ENCODE measurements at places on chromosomes 7 and 10.

GRCh38 chr7:99305473-99306260 is 20.0 kb upstream of the ARPC1A start:
- DNase-seq: no peak

- DNase-seq: no peak
These were observed 26.9 kb upstream of the ABCA13 start for GRCh38 chr7:48144291-48144768.

GRCh38 chr7:80428161-80429054 is 83.5 kb downstream of the GNAT3 start:
- DNase-seq: peak; percentile 6

- DNase-seq: peak; percentile 78
These were observed 666 bp upstream of the MAP3K8 start for GRCh38 chr10:30433306-30433729.

DNA sequence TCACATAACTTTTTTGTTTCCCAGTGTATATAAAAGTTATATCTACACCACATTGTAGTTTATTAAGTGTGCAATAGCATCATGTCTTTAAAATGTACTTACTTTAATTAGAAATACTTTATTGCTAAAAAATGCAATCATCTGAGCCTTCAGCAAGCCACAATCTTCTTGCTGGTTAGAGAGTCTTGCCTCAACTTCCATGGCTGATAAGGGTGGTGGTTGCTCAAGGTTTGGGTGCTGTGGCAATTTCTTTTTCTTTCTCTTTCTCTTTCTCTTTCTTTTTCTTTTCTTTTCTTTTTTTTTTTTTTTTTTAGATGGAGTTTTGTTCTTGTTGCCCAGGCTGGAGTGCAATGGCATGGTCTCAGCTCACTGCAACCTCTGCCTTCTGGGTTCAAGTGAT is 360.0 kb downstream of the MAGI2 start:
- no peak for DNase-seq

GRCh38 chr10:68367121-68367520 is 34.4 kb upstream of the PBLD start:
- DNase-seq: no peak

DNA sequence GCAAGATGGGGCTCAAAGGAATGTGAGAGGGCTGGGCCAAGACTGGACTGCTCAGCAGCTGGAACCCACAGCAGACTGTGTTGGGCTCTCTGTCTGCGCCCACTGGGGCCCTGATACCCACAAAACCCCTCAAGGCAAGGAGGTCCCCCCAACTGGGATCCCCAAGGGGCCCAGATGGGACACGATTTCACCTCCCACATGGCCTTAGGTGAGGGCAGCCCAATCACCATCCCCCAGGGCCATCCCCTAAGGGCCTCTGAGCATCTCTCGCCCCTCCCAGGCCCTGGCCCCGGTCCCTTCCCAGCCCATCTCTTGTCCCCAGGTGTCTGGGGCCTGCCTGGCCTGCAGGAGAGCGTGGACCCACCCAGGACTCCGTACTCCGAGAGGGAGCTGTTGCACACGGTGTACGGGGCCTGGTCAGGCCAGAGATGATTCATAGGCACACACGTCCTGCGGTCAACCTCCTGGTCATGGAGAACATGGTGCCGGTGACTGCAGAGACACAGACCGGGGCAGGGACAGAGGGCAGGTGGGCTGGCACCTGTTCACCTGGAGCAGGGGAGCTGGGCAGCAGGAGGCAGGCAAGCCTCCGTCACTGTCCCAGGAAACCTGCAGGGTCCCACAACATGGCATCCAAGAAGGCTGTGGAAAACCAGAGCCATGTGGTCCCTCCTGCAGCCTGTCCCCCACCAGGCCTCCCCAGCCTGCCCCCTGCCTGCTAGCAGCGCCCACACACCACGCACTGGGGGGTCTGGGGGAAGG is 21.6 kb downstream of the OGDHL start:
- DNase-seq: no peak

GRCh38 chr10:123848564-123849457 is 42.8 kb downstream of the CPXM2 start:
- no peak for DNase-seq

GRCh38 chr10:52187521-52188258 is 126.4 kb upstream of the DKK1 start:
- DNase-seq: no peak

- DNase-seq: no peak
These were observed 220.5 kb upstream of the ETV1 start for GRCh38 chr7:14209896-14210484.

GRCh38 chr7:117941138-117941810 is 68.0 kb upstream of the CTTNBP2 start:
- no peak for DNase-seq

DNA sequence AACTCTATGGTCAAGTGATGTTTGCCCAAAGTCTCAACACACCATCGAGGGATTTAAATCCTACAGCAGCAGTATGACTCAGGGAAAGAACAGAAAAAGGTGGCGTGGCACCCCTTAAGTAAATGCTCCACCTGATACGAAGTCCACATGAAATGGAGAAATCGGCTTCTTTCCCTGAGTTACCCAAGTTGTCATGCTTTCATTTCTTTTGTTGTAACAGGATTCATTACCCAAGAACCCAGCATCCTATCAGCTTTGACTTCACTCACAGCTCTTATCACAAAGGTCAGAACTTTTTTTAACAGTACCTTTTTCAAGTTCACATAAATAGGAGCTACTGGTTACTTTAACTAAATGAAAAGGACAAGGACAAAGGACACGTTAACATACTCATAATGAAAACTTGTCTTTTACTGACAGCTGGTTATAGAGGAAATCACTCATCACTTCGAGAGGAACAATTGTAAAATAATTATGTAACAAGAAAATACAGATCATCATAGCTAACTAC is 219.8 kb upstream of the FRMD4A start:
- DNase-seq: no peak

- no peak for DNase-seq
These were observed 318.2 kb downstream of the SFMBT2 start for GRCh38 chr10:7092603-7093002.

- no peak for DNase-seq
These were observed 992.2 kb downstream of the PCDH15 start for GRCh38 chr10:53808677-53809372.

GRCh38 chr7:92461027-92462003 is 14.0 kb downstream of the GATAD1 start:
- DNase-seq: peak; percentile 18

DNA sequence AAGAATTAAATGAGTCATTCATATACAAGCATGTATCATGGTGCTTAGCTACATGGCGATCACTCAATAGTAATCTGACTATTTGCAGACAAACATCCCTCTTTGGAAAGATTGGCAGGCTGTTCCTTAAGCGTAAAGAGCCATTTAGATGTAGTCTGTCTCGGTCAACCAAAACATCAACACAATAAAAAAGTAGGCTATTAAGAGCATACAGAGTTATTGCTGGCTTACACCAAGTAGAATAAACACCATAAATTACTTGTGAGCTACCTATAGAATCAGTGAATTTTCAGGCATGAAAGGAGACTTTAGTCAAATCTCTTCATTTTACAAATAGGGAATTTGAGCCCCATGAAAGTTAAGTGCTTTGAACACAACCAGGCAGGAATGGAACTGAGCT is 171.7 kb upstream of the FAM171A1 start:
- no peak for DNase-seq

GRCh38 chr10:96949039-96949683 is 117.1 kb downstream of the LCOR start:
- DNase-seq: no peak

DNA sequence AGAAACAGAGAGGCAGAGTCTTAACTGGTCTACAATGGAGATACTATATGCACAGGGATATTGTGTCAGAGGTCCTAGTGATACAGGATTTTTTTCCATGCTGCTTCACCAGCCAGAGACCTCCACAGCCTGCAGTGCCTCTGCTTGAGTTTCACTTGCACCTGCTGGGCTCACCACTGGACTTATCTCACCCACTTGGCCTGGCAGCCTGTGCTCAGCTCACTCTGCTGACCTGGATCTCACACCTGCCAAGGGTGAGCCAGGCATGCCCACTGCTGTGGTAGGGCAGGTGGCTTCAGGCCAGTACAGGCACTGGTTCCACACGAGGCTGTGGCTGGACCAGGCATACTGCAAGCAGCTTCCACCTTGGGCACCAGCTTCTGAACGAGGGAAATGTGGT is 36.6 kb downstream of the PNLIPRP3 start:
- peak; percentile 75 for DNase-seq

GRCh38 chr7:30789334-30789711 is 18.1 kb downstream of the MINDY4 start:
- no peak for DNase-seq

DNA sequence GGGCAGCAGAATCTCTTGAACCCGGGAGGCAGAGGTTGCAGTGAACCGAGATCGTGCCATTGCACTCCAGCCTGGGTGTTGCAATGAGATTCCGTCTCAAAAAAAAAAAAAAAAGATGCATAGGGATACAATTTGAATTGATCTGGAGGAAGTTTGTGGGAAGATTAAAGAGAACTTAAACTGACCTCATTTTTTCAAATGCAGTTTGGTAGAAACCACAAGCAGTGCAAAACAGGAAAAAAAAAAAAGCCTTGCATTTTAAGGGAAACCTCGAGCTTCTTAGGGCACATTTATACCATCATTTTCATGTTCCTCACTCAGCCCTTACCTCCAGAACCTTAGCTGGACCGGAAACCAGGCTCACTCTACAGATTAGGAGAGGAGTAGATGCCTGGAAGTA is 2.8 kb downstream of the KCTD7 start:
- no peak for DNase-seq

DNA sequence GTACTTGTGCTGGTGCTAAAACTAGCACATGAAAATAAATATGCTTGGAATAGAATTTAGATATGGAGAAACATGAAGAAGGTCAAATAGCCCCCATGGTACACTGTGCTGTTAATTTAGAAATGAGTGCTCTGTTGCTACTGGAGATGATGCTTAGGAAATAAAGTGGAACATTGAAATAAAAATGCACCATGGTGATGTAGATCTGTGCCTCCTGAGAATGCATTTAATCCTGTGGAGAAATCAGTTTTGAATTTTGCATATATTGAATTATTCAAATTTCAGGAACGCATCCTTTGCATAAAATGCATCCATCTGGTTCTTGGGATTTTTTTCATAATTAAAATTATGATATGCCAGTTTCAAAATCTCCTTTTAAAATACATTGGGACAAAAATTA is 44.5 kb downstream of the PLEKHA8 start:
- DNase-seq: no peak

DNA sequence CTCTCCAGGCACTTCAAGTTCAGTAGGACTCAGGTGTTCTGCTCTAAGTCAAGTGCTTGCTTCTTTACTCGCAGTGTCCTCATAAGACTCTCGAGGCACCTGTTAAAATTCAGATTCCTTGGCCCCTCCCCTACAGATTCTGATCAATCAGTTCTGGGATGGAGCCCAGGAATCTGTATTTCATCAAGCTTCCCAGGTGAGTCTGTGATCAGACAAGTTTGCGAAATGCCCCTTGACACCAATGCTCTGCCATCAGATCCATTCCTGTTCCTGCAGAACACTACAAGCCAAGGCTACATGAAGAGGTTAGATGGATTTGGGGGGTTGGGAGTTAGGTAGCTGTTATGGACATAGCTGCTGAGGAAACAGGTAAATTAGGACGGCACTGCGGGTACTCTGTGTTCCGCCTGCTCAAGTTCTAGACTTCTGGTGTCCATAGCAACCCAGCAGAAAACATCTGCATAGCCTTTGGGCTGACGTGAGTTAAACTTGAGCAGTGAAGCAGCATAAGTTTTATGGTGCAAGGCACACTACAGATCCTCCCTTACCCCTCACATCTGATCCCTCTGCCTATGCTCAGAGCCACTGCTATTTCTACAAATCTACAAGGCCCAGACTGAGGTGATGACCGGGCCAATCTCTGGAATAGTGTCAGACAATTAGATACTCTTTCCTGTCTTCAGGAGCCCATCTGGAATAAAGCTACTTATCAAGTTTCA is 6.8 kb upstream of the NCOA4 start:
- DNase-seq: no peak

DNA sequence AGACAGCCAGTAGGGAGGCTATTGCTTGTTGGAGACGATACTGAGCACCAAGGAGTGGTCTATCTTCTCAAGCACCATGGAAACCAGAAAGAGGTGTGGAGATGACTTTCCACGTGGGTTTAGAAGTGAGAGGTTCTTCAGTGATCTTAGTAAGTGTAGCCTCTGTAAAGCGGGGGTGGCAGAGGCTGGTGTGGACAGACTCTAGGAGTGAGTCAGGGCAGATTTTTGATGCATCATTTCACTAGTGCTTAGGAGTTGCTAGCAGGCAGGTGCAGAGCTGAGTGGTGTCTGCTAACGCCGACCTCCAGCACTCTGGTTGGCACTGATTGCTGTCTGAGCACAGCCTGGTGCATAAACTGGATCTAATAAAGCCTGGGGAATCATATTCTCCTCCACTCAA is 78.4 kb upstream of the ADO start:
- no peak for DNase-seq

- no peak for DNase-seq
These were observed 63.6 kb upstream of the IGFBP3 start for GRCh38 chr7:45984386-45985295.

DNA sequence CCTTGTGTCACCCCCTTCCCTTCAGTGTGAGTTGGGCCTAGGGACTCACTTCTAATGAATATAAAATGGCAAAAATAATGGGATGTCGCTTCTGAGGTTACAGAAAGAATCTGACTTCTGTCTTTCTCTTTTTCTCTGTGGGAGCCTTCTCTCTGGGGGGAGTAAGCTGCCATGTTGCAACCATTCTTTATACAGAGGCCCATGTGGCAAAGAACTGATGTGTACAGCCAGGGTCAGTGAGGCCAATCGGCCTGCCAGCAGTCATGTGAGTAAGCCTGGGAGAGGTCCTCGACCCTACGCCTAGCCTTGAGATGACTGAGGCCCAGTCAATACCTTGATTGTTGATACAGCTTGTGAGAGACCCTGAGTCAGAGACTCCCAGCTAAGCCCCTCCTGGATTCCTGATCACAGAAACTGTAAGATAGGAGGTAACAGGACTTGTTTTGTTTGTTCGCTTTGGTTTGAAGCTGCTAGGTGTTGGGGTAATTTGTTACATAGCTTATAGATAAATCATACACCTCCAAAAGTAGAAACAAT is 1.7 kb downstream of the TCAF1 start:
- no peak for DNase-seq

DNA sequence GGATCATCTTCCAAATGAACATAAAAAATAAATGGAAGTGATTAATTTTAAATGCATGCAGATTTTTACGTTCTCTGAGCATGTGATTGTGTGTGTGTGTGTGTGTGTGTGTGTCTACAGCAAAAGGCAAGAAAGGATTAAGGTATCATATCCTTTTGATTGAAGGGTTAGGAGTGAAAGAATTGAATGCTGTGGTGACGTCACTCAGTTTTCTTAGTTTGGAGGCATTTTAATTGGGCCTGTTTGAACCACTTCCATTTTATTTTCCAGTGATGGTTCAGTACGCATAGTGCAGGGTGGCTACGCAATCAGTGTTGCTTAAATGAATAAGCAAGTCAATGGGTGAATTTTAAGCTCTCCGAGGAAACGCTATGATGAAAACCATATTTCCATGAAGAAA is 31.3 kb downstream of the TACC2 start:
- DNase-seq: no peak

DNA sequence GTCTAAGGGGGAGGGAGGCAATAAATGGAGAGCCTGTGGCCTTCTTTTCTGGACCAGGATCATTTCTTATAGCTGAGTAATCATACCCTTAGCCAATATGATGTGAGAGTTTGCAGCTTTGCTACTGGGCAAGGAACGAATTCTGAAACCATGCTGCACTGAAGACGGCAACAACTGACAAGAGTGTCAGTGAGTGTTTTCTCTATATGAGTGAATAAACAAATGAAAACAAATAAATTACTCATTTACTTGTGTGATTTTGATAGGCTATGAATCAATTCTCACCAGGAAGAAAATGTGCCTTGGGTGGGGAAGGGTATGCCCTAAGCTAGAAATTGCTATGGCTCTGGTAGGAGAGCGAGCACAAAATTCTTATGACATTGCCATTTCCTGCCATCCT is 79.4 kb upstream of the LRRN3 start:
- DNase-seq: no peak

Measured in pancreas (tissue), 10 donors.